ENCODE measurements at places on chromosomes 3 and 15. TPM values are rescaled to one million over a fixed set of nuclear protein-coding genes. Genes with fewer than 3 reads are reported as not detected.

DNA sequence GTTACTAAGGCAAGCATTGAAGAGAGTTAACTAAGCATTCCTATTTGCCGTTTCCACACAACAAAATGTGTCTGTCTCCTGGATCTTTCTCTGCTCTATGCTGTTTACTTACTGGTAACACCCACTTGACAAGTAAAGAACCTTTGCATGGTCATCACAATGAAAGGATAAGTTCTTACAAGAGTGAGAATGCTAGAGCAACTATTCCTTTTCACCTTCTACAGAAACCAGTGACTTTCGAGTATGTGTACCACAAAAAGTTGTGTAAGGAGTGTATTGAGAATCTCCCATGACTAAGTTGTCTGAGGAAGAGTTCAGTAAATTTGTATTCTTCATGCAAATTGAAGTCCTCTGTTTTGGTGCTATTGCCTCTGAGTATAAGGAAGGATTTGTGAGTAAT lies 10.8 kb downstream of the TIPARP start:
- DNase-seq: no peak

DNA sequence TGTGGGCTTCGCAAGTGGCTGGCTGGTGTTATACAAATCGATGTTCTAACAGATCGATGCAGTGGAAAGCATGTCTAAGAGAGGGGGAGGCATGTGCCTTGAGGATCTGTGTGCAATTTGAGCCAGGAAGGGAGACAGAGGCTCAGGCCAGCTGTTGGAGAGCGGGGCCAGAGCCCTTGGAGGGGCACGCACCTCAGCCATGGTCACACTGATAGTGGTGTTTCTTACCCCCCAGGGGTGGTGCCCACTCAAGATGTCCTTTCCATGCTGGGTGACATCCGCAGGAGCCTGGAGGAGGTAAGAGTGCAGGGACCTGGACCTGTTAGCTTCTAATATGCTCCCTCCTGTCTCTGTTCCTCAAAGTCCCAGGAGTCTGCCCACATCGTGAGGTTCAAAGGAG lies 3.8 kb upstream of the ABTB1 start:
- no peak for DNase-seq

LRTM1 gene
- not detected for total RNA-seq

DCP1A gene
- total RNA-seq: 21.0 TPM

CHRM5 gene
- total RNA-seq: not detected

Measured in kidney epithelial cell (primary cell).